ENCODE measurements at places on chromosomes 5 and 9.

DNA sequence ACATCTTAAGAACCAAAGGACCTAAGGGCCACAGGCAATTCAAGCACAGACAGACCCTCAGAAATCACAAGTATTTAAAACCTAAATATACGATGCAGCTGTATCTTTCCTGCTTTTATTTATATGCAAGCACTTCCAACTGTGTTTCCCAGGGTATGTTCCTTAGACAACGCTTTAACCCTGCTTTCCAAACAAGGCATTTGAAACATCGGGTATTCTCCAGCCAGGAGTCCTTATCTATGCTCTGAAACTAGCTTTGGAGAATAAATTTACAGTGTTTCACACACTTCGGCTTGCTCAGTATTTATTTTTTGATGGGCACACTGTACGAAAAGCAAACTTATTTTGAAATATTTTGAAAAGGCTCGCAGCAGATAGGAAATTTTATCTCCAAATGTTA, 13.5 kb downstream of the NR6A1 start:
- DNase-seq = no peak

DNA sequence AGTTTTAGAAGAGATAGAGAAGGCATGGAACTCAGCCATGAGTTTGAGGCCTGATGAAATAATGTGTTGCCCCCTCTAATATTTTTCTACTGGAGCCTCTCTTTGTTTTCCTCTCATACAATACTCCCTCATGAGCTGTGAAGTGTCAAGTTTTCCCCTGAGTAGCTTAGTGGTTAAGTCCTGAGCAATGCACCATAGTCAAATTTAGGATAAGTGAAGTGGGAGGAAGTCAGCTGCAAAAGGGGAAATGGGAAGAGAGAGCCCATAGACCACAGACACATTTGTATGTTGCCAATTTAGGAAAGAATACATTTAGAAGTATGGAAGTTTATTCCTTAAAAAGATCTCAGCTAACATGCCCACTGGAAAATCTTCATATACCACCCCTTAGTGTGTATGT, 171.5 kb upstream of the NREP start:
- no peak for DNase-seq

GRCh38 chr5:133228316-133228715, 176.5 kb downstream of the HSPA4 start:
- no peak for DNase-seq

- no peak for DNase-seq
These were observed 119.4 kb downstream of the WNK2 start for GRCh38 chr9:93303258-93303771.

DNA sequence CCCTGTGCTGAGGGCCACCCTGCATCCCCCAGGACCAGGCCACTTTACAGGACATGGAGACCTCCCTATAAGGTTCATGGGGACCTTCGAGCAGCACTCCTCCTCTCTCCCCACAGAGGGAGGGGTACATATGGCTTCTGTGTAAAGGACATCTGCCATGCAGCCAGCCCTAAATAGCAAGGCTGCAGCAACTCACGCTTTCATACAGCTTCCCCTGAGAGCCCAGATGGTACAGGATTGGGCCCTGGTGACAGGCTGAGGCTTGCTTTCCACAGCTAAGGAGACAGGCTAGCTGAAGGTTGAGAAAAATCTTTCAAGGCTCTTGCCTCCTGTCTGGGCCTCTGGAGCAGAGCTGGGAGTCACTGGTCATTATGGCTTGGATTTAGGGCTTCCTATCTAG, 147.0 kb upstream of the ZNF366 start:
- DNase-seq = no peak

- no peak for DNase-seq
These were observed 159.5 kb upstream of the SLC28A3 start for GRCh38 chr9:84499969-84500582.
